HS-5 (cell line): ENCODE measurements at places on chromosomes 13 and 19.

DNA sequence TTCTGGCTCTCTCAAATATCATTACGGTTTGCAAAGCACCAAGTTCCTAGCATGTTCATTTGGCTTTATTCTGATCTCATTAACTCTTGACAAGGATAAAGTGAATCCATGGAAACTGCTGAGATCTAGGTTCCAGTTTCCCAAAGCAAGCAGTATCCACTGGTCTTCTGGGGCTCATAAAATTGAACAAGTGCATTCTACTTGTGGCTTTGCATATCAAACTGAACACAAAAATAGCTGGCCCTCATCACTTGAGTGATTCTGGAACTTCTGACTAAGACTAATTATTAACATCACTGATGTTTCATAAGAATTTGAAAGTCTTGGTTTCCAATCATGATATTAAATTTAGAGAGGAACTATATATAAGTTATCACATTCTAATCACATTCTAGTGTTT is 6.3 kb upstream of the KCTD12 start:
- DNase-seq = no peak

GRCh38 chr13:52884429-52885010 is 36.1 kb upstream of the PCDH8 start:
- DNase-seq = no peak

DNA sequence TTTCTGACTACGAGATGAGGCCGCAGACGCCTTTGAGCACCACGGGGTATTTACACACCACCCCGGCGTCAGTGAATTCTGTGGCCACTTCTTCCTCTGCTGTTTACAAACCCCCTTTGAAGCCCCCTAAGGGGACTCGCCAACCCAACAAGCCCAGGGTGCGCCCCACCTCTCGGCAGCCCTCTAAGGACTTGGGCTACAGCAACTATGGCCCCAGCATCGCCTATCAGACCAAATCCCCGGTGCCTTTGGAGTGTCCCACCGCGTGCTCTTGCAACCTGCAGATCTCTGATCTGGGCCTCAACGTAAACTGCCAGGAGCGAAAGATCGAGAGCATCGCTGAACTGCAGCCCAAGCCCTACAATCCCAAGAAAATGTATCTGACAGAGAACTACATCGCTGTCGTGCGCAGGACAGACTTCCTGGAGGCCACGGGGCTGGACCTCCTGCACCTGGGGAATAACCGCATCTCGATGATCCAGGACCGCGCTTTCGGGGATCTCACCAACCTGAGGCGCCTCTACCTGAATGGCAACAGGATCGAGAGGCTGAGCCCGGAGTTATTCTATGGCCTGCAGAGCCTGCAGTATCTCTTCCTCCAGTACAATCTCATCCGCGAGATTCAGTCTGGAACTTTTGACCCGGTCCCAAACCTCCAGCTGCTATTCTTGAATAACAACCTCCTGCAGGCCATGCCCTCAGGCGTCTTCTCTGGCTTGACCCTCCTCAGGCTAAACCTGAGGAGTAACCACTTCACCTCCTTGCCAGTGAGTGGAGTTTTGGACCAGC is 5.3 kb downstream of the SLITRK5 start:
- no peak for DNase-seq

DNA sequence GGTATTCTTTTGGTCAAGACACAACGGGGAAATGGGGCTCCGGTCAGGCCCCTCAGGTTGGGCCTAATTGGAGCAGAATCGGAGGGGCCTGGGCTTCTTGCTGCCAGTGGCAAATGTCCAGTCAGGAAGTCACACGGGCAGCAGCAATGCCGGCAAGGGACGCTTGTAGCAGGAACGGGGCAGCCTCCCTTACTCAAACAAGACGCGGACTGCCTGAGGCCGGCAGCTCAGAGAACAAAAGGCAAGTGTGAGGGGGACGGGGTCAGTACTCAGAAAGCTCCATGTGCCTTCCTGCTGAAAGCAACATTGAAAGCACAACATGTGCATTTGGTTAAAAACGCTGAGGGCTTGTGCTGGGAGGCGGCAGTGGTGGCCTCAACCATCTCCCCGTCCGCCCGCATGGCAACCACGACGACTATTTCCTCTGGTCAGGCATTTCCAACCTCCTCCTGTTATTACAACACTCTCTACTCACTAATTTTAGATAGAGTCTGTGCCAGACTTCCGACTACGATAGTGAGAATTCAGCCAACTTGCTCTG is 20.5 kb upstream of the RASA3 start:
- DNase-seq = no peak

DNA sequence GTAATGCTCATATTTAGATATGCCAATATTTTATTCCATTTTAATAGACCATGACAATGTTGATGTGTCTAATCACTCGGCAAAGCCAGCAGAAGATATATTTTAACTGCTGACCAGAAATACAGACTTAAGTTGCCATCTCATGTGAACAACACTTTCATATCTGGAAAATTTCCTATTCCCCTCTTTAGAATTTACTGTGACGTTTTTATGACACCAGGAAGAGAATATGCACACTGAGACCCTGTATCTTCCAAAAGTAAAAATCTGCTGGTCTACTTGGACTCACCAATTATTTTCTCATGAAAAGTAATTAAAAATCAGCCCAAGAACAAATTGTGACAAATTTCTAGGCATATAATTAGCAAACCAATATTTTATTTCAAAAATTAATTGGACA is 2.1 kb downstream of the PROSER1 start:
- DNase-seq = no peak

DNA sequence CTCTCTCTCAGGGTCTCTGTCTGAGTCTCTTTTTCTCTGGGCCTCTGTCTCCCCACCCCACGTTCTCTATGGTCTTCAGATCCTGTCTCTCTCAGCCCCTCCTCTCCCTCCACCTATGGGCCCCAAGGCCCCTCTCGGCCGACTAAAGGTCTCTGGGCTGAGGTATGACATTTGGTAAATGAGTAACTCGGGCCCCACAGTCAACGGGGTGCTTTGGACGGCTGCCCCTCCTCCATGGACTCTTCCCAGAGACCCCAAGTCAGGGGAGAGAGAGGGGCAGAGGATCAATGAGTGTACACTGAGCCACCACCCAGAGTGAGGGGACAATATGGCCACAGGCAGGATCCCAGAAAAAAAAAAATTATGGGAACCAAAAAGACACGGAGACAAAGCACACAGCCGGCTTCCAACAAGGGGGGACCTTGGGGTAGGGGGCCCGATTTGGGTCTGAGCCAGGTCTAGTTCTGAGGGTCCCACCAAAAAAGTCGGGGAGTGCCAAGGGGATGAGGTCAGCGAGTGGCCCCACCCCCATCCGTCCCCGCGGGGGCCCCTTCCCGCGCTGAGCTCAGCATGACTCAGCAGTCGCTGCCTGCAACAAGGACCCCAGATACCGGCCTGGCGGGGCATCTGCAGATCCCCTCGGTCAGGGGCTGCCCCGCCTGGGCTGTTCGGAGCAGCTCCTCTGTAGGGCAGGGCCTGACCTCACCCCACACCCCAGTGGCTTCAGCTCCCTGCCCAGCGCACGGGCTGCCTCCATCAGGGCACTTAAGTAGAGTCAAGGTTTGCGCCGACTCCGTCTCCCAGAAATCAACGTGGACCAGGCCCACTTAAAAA is 1.5 kb upstream of the FTL start:
- DNase-seq = no peak

GRCh38 chr13:26749905-26750304 is 10.7 kb downstream of the GPR12 start:
- no peak for DNase-seq

GRCh38 chr13:19185086-19185864 is 3.7 kb upstream of the TUBA3C start:
- no peak for DNase-seq

- DNase-seq = no peak
These were observed 2.5 kb downstream of the RABAC1 start for GRCh38 chr19:41956621-41957020.

DNA sequence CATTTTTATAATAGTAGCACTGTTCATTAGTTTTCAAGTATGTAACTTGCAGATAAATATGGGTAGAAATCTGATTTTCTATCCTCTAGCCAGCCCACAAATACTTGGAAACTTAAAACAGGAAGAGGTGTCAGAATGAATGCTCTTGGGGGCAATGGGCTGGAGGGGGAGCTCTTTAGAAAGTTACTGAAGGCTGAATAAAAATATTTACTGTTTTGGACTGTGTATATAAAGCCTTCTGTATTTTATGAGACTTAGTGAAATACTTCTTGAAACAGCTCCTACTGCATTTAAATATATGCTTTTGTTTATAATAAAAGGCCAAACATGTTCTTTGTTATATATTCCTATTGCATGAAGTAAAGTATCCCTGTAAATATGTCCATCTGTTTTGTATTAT is 138.8 kb downstream of the RGCC start:
- DNase-seq = no peak

DNA sequence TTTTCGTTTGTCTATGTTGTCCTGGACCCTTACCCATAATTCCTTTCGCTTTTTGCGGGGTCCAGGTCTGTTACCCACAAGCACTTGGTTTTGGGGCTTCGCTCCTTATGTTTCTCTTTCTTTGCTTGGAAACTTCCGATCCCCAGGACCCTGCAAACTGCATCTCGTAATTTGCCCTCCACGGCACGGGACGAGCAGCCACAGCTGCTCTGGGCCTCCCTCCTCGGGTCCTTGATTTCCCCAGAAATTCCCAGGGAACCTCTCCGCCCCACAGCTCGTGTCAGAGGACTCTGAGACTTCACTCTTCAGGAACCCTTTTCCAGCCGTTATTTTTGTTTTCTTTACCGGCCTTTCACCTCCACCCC is 599 bp downstream of the SNRNP70 start:
- DNase-seq = no peak

DNA sequence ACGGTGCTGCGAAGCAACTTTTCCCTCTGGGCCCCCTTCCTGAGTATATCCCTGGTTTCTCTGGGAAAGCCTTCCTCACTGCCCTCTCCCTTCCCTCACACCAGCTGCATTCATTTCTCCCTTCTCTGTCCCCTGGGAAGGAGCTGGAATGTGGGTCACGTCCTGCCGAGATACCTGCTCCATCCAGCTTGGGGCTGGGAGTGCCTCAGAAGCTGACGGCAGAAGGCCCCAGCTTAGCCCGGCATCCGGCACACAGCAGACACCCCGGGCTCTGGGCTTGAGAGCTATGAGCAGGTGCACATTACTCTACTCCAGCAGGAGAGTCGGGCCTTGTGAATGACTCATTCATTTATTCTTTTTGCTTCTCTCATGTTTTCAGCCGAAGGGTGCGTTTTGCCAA is 170.6 kb downstream of the TEX29 start:
- no peak for DNase-seq

DNA sequence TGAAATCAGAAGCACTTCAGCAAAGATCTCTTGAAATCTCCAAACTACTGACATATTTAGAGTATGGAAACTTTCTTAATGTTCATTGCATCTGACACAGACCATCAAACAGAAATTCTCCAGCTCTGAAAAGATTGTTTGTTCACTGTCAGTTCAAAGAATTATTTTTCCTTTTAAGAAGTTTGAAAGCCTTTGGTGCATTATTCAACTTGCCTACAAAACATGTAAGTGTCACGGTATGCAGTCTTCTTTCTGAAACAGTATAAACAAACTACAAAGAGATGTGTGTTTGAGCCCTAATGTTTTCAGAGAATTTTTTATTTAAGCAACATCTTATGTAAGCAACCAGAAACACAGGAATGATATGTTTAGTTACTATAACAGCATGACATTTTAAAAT is 125.4 kb downstream of the FGF14 start:
- DNase-seq = no peak

DNA sequence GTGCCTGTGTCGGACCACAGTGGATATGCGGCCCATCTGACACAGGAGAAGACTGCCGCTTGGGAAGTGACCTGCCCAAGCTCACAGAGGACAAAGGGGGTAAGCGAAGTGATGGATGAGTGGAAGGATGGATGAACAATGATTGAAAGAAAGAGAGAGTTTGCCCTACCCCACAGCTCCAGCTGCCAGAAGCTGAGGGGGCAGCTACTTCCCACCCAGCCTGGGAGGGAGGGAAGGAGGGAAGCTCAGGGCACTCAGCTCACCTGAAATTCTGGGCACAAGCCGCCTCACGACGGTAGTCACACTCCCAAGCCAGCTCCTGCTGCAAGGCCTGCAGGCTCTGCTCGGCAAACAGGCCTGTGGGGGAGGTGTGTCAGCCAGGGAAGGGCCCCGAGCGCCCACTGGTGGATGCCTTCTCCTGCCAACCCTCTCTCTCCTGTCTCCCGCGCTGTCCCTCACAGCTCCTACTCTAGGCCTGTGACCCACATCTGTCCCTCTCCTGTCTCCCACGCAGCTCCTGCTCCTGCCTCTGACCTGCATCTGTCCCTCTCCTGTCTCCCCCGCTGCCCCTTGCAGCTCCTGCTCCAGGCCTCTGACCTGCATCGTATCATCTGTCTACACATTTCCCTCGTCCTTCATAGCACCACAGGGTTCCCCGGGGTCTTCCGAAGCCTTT is 12.0 kb upstream of the NUMBL start:
- no peak for DNase-seq

GRCh38 chr13:73281746-73282145 is 222.9 kb downstream of the KLF5 start:
- DNase-seq = no peak

- no peak for DNase-seq
These were observed 107.9 kb upstream of the SLC7A1 start for GRCh38 chr13:29703421-29703820.

GRCh38 chr13:78487707-78488106 is 115.6 kb downstream of the POU4F1 start:
- no peak for DNase-seq

- DNase-seq = no peak
These were observed 756.7 kb upstream of the ARGLU1 start for GRCh38 chr13:107324416-107325204.
